ENCODE measurements at places on chromosomes 11 and 22.
A peak's percentile ranks its signal among the peaks of the same experiment; 100 is the strongest.

DNA sequence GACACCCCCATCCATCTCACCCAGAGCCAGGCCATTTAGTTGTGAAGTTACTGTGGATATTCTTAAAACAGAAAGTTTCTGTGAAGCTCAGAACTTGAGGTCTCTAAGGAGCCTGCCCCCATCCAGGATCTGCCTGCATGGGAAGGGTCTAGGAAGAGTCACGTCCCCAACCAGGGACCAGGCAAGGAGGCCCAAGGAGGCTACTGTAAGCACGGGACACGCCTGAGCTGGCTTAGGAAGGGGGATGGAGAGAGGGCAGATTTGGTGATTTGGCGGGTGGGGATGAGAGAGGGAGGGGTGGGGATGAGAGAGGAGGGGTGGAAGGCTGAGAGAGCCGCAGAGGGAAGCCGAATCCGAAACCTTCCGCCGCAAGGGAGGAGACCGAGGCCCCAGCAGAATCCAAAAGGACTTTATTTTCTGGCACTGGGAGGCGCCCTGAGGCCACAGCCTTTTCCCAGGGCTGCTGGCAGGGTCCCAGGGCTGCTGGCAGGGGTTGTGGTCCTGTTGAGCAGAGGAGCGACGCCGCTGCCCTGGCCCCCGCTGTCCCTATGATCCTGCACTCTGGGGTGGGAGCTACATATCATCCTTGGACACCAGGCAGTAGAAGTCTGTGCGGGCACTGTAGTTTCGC is 9.4 kb downstream of the SIGIRR start:
- DNase-seq = no peak

GRCh38 chr11:130480711-130481140 is 32.3 kb downstream of the ADAMTS15 start:
- DNase-seq = no peak

GRCh38 chr22:45972889-45973253 is 4.1 kb downstream of the WNT7B start:
- no peak for DNase-seq

GRCh38 chr11:82720267-82721065 is 13.2 kb downstream of the FAM181B start:
- no peak for DNase-seq

- no peak for DNase-seq
Measured at GRCh38 chr22:40323681-40324171, 22.6 kb upstream of the ADSL start.

GRCh38 chr11:117179048-117179999 is 781 bp downstream of the SIDT2 start:
- DNase-seq = no peak

GRCh38 chr11:126660321-126660720 is 304.8 kb downstream of the ST3GAL4 start:
- DNase-seq = no peak

DNA sequence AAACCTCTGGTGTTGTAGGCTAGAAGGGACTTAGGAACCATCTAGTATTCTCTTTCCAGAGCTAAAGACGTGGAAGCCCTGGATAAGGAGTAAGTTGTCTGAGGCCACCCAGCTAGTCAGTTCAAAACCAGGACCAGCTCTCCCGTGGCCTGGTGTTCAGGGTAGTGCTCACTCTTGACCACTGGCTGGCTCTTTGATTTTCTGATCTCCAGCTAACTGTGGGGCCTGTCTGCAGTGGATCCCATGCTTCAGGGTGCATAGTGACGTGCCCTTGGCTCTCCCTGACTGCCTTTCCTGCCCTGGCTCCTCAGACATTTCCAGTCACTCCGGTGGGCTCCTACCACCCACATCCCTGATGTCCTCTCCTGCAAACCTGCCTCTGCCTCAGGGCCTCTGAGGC is 1.3 kb downstream of the CLMP start:
- no peak for DNase-seq

GRCh38 chr11:20367313-20367948 is 3.9 kb downstream of the HTATIP2 start:
- DNase-seq = no peak

- no peak for DNase-seq
Measured at GRCh38 chr11:75265851-75266531, 25.4 kb downstream of the TPBGL start.

GRCh38 chr22:45769569-45770210 is 98.1 kb downstream of the ATXN10 start:
- no peak for DNase-seq

DNA sequence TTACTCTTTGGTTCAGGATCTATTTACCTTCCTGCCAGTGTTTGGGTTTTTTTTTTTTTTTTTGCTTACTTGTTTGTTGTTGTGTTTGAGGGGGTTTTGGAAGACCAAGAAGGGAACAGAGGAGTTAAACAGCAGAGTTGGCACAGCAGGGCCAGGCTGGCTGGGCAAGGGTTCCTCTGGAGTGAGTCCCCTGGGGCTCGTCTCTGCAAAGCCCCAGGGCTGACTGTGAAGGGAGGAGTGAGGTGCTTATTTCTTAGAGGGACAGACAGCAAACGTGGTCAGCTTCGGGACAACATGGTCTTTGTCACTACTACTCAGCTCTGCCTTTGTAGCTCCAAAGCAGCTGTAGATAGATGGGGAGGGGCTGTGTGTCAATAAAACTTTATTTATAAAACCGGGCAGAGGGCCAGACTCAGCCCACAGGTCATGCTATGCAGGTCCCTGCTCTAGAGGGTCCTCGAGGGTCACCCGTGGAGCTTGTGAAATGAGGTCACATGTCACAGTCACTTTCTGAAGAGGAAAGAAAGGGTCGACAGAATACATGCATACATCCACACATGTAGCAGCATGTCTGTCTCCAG is 1404.7 kb downstream of the BRD1 start:
- DNase-seq = no peak

DNA sequence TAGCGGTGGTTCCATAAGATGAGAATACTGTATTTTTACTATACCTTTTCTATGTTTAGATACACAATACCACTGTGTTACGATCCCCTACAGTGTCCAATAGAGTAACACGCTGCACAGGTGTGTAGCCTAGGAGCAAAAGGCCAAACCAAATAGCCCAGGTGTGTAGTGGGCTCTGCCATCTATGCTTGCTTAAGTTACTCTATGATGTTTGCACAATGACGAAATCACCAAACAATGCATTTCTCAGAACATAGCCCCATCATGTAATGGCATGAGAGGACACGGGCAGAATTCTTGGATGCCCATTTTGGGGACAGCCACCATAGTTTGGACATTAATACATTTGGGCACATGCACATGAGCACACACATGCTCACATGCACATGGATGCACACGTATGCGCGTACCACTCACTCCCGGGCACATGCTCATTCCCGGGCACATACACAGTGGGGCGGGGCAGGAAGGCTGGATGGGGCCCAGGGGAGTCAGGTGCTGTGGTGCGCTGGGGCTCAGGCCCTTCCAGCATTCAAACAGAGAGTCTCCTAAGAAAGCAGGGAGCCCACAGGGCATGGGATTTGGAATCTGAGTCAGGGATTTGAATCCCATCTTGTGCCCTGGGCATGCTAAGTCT is 51.1 kb downstream of the RTN4R start:
- DNase-seq = no peak

DNA sequence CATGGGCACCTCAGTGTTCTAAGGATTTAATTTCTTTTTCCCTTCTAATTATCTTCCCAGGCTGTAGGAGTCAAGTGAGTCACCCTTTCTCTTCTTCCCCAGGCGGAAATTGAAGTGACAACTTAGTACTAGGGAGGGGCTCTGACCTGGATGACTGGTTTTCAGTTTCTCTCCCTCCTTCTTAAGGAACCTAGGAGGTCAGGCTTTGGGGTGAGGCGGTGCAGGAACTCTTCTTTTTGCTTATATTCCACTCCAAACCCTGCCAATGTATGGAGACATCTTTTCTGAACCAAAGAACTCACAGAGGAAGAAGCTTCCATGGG is 12.6 kb downstream of the ZDHHC5 start:
- no peak for DNase-seq

DNA sequence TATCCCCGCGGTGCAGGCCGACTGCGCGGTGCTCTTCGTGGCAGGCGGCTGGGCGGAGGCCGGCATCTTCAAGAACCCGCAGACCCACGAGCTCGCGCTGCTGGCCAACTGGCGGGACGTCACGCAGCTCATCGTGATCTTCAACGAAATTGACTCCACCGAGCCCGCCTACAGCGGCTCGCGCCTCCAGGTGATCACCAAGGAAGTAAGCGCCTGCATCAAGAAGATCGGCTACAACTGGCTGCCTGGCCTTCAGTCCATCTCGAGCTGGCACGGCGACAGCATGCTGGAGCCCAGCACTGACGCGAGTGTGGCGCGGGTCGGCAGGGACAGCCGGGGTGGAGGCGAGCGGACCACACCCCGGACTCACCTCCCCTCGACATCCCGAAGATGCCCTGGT is 53.9 kb upstream of the MTNR1B start:
- no peak for DNase-seq

DNA sequence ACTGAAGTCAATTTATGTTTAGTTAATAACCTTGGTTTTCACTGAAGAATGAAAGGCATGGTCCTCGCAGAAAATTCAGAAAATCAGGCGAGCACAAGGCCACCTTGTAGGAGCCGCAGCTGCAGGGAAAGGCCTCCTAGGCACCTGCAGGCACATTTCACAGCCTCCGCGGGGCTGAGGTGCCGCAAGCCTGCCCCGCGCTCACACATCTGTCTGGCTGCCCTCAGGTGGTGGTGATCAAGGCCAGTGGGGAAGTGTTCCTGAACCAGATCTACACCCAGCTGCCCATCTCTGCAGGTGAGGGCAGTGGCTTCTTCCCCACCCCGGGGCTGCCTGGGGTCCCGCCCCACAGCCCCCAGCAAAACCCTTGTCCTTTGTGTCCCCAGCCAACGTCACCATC is 10.5 kb downstream of the MUC5AC start:
- no peak for DNase-seq

DNA sequence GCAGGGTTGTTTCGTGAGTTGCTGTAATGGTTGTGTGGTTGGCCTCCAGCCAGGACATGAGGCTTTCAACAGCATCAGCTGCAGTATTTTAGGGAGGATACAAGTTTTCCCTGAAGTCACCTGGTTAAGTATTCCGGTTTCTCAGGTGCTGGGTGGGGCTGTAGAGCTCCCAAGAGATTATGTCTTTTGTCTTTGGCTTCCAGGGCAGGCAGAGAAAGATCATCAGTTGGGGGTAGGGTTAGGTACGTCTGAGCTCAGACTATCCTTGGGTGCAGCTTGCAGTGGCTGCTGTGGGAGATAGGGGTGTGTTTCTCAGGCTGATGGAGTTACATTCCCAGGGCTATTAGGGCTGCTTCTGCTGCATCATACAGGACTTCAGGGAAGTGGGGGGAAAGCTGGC is 47.5 kb upstream of the MRGPRX1 start:
- no peak for DNase-seq

DNA sequence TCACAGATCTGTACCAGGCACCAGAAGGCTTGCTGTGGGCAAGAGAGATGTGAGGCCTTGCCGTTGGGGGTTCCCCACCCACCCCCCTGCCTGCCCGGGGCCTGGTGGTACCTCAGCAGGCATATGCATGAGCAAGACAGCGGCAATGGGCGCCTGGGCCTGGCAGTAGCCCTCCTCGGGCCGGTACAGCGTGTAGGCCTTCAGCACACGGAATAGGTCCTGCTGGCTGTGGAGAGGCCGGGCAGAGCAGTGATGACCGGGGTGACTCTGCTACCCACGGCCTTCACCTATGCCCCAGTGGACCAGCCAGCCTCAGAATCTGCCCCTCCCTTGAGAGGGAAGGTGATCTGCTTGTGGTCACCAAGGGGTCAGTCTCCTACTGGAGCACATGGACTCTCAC is 5.5 kb upstream of the CASTOR1 start:
- DNase-seq = no peak

GRCh38 chr11:131889760-131890581 is 519.6 kb downstream of the NTM start:
- DNase-seq = no peak

GRCh38 chr22:24937114-24937513 is 9.4 kb downstream of the LHFPL7 start:
- no peak for DNase-seq

GRCh38 chr11:64358907-64359711 is at the start of gene RPS6KA4:
Gene RPS6KA4, plus strand, starts transcription at chr11:64359162. Its CDS starts 74 bp downstream, at chr11:64359236.
- no peak for DNase-seq

GRCh38 chr11:75631086-75631730 is 37.6 kb downstream of the MAP6 start:
- no peak for DNase-seq

DNA sequence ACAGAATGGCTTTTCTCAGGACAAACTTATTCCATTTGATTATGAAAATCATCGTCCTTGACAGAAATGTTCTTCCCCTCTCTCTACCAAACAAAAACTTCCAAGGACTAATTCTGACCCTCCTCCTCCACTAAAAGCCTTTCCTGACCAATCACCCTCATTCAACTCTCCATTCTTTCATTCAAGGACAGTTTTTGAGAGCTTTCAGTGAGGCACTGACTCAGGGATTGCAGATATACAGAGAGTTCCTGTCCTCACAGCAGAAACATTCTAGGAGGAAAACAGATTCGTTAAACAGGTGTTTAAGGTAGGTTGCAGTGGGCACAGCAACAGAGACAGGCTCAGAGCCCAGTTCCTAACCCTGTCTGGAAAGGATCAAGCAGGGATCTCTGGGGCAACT is 41.5 kb downstream of the OR4D9 start:
- DNase-seq = no peak

GRCh38 chr11:25758145-25758661 is 573.7 kb upstream of the ANO3 start:
- no peak for DNase-seq

- no peak for DNase-seq
Measured at GRCh38 chr11:82854242-82854641, 46.0 kb downstream of the PRCP start.

- no peak for DNase-seq
Measured at GRCh38 chr11:73099512-73100266, 42.4 kb downstream of the FCHSD2 start.

- no peak for DNase-seq
Measured at GRCh38 chr11:367956-368413, 1.3 kb upstream of the B4GALNT4 start.

DNA sequence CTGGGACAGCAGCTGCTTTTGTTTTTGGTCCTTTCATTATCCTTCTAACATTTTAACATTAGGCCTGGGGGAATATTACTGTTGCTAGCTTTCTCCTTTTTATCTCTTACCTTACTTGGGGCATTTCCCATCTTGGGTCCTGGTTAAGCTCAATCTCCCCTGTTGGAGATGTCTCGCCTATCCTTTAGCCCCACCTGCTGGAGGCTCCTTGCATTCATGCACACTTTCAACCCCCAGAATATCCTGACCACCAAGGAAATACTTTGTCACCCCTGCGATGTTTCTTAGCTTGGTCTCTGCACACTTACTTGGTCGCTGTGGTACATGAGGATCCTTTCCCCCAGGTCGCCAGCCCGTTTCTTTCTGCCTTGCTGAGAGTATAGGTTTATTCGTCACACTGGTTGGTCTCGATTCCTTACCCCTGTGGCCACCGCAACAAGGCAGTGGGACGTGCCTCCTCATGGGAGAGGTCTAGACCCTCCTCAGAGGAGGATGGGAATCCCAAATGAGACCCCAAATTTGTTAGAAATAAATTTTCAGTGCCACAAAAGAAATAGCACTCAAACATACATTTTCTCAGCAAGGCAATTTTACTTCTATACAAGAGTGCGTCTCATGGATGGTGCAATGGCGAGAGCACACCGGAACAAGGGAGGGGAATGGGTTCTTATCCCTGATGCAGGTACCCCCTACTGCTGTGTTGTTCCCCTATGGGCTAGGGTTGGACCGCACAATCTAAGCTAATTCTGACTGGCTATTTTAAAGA is 5.4 kb upstream of the TXN2 start:
- DNase-seq = peak; percentile 39

Data from stimulated activated CD4-positive, alpha-beta T cell treated with anti-CD3 and anti-CD28 coated beads, Interleukin-15, amount 100 ng/mL, for 1 hour (primary cell).